ENCODE measurements at places on chromosomes 2 and 18.
A peak's percentile ranks its signal among the peaks of the same experiment; 100 is the strongest.

GRCh38 chr2:197986977-197987376, 182.6 kb downstream of the PLCL1 start:
- H3K4me1 ChIP-seq, result no peaks in the 10 kb centered on the region
- no peak overlapping the region for H3K27ac ChIP-seq
- DNase-seq, result no peak
- no peaks in the 10 kb centered on the region for H3K27me3 ChIP-seq
- H3K36me3 ChIP-seq, result no peaks in the 10 kb centered on the region
- no peak overlapping the region for H3K4me3 ChIP-seq

DNA sequence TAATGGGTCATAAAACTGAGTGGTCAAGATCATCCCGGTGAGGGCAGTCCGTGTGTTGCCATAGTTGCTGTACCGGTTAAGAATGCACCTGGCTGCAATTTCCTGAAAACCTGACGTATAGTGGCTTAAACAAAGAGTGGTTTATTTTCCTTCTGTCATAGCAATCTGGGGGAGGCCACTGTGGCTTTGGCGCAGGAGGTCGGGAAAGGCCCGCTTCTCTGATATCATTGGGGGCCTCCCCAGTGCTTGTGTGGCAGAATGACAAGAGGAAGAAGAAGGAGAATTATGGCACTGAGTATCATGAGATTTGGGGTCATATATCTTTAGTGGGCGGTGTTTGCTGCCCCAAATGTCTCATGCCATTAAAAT, 4.4 kb downstream of the C2orf92 start:
- H3K4me1 ChIP-seq, result no peaks in the 10 kb centered on the region
- no peak for DNase-seq
- H3K27ac ChIP-seq, result no peak overlapping the region
- no peaks in the 10 kb centered on the region for H3K36me3 ChIP-seq
- no peak overlapping the region for H3K4me3 ChIP-seq
- H3K27me3 ChIP-seq, result no peaks in the 10 kb centered on the region

GRCh38 chr2:419687-420317, 131.9 kb upstream of the ALKAL2 start:
- H3K4me1 ChIP-seq, result no peaks in the 10 kb centered on the region
- H3K36me3 ChIP-seq, result no peaks in the 10 kb centered on the region
- DNase-seq, result no peak
- H3K27me3 ChIP-seq, result no peaks in the 10 kb centered on the region

DNA sequence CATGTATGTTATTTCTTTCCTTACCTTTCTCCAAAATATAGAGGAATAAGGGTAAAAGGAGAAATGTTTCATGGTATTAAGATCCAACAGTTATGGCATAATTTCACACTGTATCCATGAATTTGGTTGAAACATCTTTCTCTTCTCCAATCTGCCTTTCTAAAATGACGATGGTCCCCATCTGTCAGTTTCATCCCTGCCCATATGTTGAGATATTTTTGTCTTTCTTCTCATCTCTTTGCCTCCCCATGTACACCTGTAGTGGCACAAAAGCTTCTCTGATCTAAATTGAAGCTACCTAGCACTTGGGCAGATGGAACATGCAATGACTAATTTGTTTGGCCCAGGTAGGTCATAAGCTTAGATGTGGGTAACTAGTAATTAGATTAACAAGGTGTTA, 90.7 kb upstream of the LRRTM1 start:
- H3K27ac ChIP-seq, result no peak overlapping the region
- no peaks in the 10 kb centered on the region for H3K27me3 ChIP-seq
- H3K4me1 ChIP-seq, result no peaks in the 10 kb centered on the region
- DNase-seq, result no peak
- no peaks in the 10 kb centered on the region for H3K36me3 ChIP-seq
- H3K4me3 ChIP-seq, result no peak overlapping the region

DNA sequence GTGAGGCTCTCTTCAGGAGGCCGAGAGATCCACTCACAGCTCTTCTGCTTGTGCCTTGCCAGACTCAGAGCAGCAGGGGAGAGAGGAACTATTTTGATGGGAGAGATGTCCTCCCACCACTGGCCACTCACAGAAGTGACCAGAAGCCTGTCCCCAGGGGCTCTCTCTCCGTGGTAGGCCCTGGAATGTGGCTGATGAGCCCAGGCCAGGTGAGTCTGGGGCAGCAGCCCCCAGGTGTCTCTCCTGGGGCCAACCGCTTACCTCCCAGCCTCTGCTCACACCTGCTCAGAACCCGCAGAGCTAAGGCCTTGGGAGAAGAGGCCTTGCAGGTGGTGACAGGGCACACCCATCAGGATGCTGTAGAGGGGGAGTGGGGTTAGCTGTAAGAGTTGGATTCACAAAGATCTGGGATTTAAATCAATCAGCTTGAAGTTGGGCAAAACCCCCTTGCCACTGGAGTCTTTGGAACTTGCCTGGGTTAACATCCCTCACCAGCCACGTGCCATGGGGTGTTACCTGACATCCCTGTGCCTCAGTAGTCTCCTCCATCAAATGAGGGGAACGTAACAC, 29.1 kb upstream of the ASB18 start:
- H3K4me1 ChIP-seq, result no peaks in the 10 kb centered on the region
- peak; percentile 38 for DNase-seq
- no peaks in the 10 kb centered on the region for H3K36me3 ChIP-seq
- H3K27ac ChIP-seq, result no peak overlapping the region

DNA sequence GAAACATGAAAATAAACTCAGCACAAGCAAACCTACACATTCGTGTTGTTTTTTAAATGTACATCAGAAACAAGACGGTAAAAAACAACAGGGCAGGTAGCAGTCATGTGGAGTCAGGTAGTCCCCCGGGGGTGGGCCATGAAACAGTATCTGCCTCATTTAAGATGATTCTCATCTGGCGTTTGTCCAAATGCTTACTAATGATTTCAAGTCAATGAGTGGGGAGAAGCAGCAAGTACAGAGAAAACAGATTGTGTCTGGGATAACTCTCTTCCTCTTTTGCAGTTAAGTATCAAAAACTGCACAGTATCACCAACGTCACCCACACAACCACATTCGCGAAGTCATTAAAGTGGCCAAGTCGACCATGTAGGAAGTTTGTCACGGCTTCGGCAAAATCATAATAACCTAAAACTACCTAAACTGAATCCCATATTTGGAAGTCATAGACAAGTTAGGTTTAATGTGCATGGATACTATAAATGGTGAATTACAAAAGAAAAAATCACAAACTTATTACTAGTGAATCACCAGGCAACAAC, 1.3 kb downstream of the LAPTM4A start:
- no peaks in the 10 kb centered on the region for H3K27me3 ChIP-seq
- H3K36me3 ChIP-seq, result no peaks in the 10 kb centered on the region
- peak overlapping the region; percentile 99 for H3K27ac ChIP-seq
- peaks cover 49% of the 10 kb centered on the region for H3K4me1 ChIP-seq
- peak overlapping the region; percentile 90 for H3K4me3 ChIP-seq
- DNase-seq, result no peak

- peaks cover 3% of the 10 kb centered on the region for H3K27me3 ChIP-seq
- H3K4me1 ChIP-seq, result peaks cover 38% of the 10 kb centered on the region
- H3K27ac ChIP-seq, result peak within 1 kb of the TSS; percentile 83
- no peaks in the 10 kb centered on the region for H3K36me3 ChIP-seq
Observed at GRCh38 chr18:36297417-36298125, at the start of gene FHOD3. Gene FHOD3 (plus strand): TSS chr18:36297713. CDS start chr18:36297836, 123 bp downstream.

DNA sequence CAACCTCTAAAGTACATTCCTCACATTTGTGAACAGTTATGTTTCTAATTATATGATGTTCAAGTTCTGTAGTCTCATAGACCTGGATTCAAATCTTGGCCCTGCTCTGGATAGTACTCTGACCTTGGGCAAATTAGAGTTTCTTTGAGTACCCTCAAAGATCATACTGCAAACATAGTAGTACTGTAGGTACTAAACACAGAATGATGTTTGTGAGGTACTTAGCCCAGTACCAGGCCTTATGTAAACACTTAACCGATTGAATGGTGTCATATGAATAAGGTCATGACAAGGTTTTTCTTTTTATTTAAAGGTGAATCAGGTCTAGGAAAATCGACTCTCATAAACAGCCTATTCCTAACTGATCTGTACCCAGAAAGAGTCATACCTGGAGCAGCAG, 19.1 kb downstream of the SEPTIN2 start:
- no peak overlapping the region for H3K27ac ChIP-seq
- no peaks in the 10 kb centered on the region for H3K4me1 ChIP-seq
- peaks cover 34% of the 10 kb centered on the region for H3K36me3 ChIP-seq
- DNase-seq, result no peak
- H3K27me3 ChIP-seq, result no peaks in the 10 kb centered on the region

DNA sequence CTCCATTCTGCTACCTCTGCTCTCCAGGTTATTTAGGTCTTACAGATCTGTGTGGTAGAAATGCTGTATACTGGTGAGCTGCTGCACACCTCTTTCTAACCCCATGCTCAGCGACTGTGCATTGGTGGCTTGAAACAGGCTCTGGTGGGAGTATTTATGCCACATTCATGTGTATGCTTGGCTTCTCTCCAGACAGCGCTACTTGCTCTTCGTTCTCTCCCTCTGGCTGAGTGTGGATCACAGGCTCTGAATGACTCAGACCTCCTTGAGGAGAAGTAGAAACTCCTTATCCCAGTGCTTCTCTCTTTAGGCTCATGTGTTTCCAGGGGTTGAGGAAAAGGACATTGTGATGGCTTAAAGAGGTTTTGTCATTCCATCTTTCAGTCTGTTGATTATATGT, 54.9 kb downstream of the FHOD3 start:
- H3K36me3 ChIP-seq, result no peaks in the 10 kb centered on the region
- DNase-seq, result no peak
- no peaks in the 10 kb centered on the region for H3K4me1 ChIP-seq
- no peak overlapping the region for H3K4me3 ChIP-seq
